ENCODE measurements at places on chromosomes 4 and X. TPM values are rescaled to one million over a fixed set of nuclear protein-coding genes. Genes with fewer than 3 reads are reported as not detected.

DNA sequence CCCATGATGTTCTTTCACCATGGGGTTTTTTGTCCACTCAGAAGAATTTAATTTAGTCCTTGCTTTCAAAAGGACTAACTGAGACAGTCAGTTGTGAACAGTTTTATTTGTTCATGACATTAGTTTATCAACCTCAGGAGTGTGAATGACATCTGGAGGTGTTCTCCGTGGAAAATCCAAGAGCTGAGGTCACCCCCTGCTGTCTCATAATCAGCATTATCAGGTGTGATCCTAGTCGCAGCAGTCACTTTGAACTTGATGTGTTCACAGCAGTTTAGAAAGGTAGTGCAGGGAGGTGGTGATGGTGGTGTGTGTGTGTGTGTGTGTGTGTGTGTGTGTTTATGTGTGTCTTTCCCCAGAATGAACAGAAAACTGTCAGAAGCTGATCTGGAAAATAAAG lies 1760.8 kb upstream of the PCDH10 start:
- no peaks in the 10 kb centered on the region for H3K36me3 ChIP-seq
- H3K27me3 ChIP-seq: no peaks in the 10 kb centered on the region
- no peaks in the 10 kb centered on the region for H3K4me1 ChIP-seq
- H3K27ac ChIP-seq: no peak overlapping the region
- no peak for DNase-seq

DNA sequence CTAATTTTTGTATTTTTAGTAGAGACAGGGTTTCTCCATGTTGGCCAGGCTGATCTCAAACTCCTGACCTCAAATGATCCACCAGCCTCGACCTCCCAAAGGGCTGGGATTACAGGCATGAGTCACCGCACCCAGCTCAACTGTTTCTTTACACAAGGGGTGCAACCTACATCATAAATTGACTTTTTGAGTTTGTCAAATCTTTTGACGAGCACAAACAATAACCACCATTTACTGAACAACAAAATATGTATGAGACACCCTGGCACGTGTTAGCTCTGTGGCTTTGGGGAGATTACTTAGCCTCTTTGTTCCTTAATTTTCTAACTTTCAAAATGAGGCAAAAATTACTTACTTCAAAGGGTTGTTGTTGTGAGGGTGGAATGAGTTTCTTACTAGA lies 23.5 kb upstream of the SLC34A2 start:
- H3K27ac ChIP-seq: no peak overlapping the region
- no peaks in the 10 kb centered on the region for H3K36me3 ChIP-seq
- DNase-seq: no peak
- no peaks in the 10 kb centered on the region for H3K4me1 ChIP-seq
- H3K4me3 ChIP-seq: no peak overlapping the region
- no peaks in the 10 kb centered on the region for H3K27me3 ChIP-seq

- H3K36me3 ChIP-seq: no peaks in the 10 kb centered on the region
- no peaks in the 10 kb centered on the region for H3K27me3 ChIP-seq
- DNase-seq: no peak
Measured at GRCh38 chr4:42560467-42560861, 96.4 kb downstream of the ATP8A1 start.

Gene TRPC3
- polyA plus RNA-seq: 0.41 TPM

DNA sequence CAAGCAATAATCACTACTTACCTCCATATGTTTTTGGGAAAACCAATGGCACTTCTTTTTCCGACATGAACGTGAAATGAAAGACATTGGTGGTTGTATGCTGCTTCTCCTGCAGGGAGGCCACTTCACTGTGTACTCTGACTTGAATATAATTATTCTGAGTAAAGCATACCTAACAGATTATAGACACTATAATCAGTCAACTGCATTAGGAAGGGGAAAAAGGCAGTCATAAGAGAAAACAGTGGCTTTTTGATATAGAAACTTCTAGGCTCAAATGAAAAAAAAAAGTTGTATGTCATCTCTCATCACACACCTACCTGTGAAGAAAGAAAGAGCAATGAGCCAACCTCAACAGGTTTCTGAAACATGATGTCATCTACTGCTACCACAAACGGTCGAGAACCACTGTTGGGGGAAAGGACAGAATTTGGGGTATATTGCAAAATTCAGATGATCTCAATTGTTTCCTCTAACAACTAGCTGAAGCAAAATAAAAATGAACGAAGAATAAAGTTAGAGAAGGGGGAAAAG lies 37.4 kb downstream of the PRDX4 start:
- H3K4me3 ChIP-seq: no peak overlapping the region
- H3K36me3 ChIP-seq: peaks cover 2% of the 10 kb centered on the region
- no peak for DNase-seq
- H3K27me3 ChIP-seq: no peaks in the 10 kb centered on the region
